Retina (tissue), 1 donor: ENCODE measurements at places on chromosomes 5 and 9.

DNA sequence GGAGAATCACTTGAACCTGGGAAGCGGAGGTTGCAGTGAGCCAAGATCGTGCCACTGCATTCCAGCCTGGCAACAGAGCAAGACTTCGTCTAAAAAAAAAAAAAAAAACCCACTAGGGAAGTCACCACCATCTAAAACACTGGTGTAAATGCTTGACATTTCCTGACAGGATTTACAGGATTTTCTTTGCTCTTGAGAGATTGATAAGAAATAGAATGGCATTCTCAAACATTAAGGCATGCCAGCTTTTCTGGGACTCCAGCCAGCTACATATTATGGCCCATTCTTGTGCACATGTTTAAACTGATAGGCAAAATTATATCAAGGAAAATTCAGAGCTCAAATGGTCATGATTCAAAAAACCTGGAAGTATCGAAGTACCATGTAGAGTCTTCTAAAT is 28.7 kb downstream of the GTF3C4 start:
- no peak for DNase-seq

DNA sequence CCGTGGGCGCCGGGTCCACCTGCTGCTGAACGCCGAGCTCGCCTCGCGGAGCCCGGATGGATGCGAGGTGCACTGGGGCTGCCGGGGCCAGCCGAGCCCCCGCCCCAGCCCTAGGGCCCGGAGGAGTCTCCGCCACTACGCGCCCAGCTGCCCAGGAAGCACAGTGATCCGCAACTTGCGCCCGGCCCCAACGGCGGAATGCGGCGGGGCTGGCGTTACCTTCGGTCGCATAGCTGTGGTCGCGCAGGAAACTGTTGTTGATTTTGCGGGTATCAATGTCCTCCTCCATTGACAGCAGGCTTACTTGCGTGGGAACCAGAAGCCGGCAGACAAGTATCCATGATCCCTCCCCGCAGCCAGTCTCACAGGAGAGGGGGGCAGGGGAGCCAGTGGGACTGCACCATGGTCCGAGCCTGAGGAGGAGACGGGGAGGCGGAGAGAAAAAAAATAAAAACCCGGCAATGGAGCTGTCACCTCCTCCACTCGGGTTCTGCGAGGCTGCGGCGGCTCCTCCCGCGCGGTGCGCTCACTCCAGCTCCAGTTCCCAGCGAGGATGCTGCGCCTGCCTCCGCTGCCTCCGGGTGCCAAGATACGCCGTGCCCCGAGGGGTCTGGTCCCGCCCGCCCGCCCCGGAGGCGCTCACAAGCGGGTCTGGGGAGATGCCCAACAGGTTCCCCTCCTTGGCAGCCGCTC is 628 bp downstream of the PPP2R2B start:
- peak; percentile 81 for DNase-seq

- no peak for DNase-seq
These were observed 97.9 kb downstream of the SV2C start for GRCh38 chr5:76180814-76181805.

DNA sequence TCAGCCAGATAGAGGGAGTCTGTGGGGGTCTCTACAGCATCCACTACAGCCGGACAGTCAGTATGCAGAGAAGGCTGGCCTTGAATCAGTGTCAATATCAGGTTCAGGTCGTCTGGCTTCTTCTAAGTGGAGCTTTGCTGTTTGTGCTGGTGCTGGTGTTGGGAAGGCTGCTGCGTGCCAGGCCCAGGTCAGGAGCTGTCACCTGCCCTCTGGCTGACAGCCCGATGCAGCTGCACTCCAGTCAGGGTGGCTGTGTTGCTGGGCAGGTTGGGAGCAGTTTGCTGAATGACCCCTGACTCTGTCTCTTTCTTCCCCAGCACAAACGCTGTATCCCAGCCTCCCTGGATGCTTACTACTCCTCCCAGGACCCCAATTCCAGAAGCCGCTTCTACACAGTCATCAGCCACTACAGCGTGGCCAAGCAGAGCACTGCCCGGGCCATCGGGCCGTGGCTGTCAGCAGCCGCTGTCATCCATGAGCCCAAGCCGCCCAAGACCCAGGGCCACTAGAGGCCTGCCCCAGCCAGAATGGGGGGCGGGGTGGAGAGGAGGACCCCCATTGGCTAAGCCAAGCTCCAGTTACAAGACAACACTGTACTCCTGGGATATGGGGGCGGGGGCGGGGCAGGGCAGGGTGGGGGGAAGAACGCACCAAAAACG is 61.6 kb downstream of the NSG2 start:
- DNase-seq, result no peak

DNA sequence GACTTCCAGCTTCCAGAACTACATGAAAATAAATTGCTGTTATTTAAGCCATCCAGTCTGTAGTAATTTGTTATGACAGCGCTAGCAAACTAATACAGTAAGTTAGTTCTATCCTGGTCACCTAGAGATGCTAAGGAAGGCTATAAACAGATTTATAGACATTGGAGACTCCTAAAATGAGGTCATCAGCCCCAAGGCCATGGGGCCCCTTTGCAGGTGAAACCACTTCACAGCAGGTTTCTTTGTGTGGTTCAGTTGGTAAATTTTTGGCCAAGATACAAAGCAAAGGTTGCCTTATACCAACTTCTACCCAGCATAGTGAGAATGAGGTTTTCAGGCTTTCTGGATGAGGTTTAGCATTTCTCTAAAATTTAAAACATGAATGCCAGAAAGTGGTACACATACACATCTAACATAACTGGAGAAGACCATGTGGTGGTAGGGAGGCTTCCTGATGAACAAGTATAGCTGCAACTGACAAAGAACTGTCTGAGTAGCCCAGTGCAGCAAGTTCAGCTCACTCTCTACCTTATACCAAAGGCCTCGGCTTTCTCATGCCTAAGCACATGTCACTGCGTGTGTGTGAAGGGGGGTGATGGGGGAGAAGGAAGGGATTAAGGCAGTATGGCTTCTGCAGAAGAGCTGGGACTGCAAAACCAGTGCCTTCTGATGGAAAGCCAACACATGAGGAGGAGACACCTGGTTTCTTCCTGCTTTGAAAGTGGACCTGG is 264.6 kb upstream of the TAS2R1 start:
- DNase-seq, result no peak

- DNase-seq, result no peak
These were observed 12.5 kb downstream of the SQSTM1 start for GRCh38 chr5:179833056-179833708.

DNA sequence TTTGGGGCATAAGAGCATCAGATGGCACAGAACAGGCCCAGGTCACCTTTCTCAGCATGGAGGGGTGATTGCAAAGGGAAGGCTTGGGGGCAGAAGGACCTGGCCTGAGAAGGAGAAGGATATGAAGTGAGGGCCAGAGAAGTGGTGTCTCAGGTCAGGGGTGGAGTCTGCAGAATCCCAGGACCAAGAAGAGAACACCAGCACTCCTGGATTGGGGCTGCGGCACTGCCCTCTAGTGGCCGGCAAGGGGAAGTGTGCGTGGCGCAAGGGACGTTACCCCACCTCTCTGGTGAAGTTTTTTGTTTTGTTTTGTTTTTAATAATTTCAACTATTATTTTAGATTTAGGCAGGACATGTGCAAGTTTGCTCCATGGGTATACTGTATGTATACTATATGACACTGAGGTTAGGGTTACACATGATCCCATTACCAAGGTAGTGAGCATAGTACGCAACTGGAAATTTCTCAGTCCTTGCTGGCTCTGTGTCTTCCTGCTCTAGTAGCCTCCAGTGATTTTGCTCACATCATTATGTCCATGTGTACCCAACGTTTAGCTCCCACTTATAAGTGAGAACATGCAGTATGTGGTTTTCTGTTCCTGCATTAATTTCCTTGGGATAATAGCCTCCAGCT is 1548.6 kb downstream of the EFNA5 start:
- no peak for DNase-seq
